ENCODE measurements at places on chromosomes 3 and 15.

DNA sequence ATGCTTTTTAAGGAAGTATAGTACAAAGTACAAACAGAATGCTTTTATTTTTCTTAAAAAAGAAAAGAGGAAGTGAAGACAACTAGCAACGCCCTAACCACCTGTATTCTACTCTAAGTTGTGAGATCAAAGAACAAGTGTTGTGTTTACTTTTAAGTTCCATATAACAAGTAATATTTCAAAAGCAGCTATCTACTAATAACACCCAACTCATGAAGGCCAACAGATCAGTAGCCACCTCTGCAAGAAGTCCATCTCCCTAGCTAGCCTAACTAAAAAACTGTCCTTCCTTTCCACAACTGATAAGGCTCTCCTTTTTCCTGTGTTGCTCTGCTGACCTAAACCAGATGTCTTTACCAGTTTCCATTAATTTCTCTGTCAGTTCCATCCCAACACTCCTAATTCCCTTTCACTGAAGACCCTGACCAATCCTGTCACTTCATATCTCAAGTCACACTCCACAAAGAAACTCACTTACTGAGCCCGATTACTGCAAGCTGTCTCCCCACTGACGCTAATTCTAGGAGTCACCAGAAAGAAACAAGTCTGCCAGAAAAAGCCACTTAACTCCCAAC, 26.9 kb downstream of the PHC3 start:
- no peak for DNase-seq

- DNase-seq, result no peak
These were observed 917.5 kb downstream of the FHIT start for GRCh38 chr3:60333710-60334109.

DNA sequence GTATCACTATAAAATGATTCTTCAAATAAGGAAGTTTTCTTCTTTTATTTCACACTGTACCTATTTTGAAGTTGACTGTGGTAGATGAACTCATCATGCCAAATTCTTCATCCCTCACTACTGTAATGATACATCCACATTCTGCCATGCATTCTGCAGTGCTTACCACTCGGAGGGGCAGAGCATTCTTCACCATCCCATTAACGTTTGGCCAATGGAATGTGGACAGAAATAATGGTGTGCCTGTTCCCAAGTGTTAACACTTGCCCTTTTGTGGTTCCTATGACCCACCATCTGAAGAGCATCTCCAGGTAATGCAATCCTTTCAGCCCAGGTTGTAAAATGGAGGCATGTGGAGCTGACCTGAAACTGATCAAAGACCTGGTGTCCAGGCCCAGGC, 18.6 kb downstream of the GOLIM4 start:
- DNase-seq, result no peak

- no peak for DNase-seq
These were observed 94.6 kb upstream of the HERC1 start for GRCh38 chr15:63928185-63928842.

DNA sequence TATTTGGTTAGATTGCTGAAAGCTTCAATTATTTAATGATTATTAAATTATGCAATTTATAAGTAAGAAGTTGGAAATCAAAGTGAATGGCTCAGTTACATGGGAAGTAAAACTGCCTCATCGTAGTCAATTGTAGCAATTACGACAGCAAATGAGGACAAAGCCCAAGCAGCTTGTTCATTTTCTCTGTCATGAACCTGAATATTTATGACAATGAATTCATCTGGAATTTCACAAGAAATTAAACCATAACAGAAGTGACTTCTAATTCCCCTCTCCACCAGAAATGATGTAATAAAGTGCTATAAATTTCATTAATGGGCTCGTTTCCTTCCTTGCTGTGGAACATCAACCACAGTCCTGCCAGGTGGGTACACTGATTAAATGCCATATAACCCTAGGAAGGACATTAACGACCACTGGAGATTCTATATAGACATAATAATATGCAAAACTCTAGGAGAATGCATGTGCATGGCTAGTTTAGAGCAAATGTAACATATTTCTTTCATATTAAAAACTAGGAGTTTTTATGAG, 273.8 kb upstream of the DCBLD2 start:
- DNase-seq, result no peak

DNA sequence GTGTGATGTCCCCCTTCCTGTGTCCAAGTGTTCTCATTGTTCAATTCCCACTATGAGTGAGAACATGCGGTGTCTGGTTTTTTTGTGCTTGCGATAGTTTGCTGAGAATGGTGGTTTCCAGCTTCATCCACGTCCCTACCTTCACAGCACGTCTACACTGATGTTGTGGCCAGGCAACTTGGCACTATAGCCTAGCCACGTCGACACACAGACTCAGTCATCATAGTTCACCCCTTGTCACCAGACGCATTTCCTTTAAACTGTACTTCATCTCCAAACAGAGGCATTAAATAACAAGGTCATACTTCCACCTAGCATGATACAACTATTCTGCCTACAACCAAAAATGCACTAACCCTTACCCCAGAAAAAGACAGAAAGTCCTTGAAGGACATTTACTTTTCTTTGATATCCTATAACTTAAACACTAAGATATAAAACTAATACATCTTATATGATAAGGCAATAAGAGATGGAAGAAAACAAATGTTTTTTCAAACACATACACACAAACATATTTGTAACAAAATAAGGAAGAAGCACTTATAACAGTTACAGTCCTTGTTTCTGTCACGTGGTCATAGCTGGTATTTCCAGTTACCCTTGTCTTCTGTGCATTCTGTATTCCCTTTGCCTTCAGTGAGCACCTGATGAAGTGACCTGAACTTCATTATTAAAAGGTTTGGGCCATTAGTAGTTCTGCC, 121.4 kb downstream of the KLF13 start:
- no peak for DNase-seq

All from cerebellar nuclear complex (tissue), 1 donor.